ENCODE measurements at places on chromosomes 2 and 18.

- DNase-seq = no peak
These were observed 5.1 kb downstream of the FECH start for GRCh38 chr18:57581301-57581934.

DNA sequence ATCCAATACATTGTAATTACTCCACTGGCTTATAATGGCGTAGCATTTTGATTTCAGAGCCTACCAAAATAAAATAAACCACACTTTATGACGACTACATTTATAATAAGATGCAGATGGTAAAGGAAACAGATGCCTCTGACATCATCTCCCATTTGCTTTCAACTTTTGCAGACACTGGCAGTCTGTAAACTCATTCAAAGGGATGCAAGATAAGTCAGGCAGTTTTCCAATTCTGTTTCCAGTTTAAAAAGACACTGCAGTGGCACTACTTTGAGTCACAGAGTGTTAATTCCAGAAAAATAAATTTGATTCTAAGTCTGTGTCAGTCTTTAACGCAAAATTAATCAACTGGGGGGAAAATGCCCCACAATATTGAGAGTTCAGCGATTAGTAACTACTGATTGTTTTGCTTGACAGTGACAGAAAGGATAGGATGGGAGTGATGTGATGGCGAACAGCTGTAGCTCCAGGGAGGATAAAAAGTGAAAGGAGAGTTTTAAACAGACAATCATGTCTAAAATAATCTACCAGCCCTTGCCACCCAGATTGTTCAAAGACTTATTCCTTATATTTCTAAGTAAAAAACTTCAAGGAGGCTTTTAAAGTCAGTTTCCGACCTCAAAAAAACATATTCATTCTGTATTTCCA lies 6.7 kb downstream of the DSEL start:
- DNase-seq = no peak

- DNase-seq = peak; percentile 77
These were observed 32.6 kb upstream of the SPAG16 start for GRCh38 chr2:213251618-213252017.

DNA sequence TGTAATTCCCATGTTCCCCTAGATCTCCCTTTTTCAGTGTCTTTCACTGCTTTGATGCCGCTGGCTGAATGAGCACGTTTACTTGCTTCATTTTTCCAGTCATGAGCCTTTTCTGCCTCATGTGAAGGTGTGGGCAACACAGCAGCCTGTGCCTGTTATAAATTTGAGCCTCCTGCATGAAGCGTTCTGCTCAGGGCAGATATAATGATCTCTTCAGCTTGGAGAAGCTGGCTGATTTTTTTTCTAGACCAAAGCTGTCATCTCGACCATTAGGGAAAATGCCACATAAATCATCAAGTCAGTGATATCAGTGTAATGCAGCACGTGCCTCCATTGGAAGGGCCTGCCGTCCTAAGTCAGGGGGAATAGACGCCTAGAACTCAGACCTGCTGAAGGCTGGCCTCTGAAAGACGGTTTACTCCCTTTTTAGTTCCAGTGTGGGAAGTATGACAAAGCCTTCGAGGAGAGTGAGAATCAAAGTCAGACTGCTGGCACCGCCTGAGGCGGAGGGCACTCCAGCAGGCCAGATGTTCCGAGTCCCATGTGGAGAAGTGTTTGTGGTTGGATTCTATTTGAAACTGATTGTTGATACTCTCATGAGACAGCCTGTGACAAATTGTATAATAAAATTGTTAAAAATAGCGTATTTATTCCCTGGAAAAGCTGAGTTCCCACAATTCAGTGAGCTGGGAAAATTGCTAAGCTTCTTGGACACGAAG lies 196.5 kb downstream of the MYO1B start:
- no peak for DNase-seq

DNA sequence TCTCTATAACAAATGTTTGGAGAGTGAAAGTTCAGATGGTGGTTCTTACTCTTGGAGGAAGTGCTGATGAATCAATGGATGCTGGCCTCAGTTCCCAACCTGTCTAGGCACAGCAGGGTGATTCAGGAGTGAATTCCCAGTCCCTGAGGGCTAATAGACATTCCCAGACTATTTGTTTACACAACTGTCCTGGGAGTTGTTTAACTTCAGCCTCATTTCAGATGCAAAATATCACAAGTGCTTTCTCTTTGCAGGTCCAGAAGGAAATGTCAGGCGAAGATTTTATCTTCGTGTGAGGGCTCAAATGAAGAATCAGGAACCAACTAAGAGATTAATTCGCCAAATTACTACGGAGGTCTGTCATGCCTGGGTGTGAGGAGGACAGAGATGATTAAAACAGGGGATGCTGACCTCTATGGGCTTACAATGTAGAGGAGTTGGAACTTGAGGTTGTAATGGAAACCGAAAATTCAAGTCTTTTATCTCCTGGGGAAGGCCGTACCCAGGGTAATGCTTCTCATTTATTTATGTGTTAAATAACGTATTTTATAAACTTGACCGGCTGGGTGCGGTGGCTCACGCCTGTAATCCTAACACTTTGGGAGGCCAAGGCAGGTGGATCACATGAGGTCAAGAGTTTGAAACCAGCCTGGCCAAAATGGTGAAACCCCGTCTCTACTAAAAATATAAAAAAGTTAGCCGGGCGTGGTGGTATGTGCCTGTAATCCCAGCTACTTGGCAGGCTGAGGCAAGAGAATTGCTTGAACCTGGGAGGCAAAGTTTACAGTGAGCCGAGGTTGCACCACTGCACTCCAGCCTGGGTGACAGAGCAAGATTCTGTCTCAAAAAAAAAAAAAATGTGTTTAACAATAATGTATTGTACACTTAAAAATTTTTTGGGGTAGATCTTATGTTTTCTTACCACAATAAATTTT lies 38.7 kb upstream of the SLC1A4 start:
- no peak for DNase-seq

DNA sequence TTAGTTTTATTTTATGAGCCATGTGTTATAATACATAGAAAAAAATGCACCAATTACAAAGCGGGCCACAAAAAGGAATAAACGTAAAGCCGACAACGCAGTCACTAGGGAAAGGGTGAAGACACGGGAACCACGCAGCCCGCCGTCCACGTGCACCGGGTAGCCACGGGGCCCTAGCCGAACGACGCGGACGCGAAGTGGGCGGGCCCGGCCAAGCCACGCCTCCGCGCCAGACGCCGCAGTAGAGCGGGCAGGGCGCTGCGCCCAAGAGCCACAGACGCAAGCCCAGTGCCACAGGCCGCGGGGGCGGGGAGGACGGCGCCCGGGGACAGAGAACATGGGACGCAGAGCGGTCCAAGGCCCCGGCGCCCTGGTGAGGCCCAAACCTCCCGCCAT lies at the start of gene DUSP28:
Gene DUSP28 (plus strand): TSS at position 274 of the 396 bp plus-strand sequence. CDS start 328 bp downstream, outside the sequence.
- peak; percentile 88 for DNase-seq

GRCh38 chr2:165456027-165456426 lies 13.5 kb upstream of the CSRNP3 start:
- no peak for DNase-seq

DNA sequence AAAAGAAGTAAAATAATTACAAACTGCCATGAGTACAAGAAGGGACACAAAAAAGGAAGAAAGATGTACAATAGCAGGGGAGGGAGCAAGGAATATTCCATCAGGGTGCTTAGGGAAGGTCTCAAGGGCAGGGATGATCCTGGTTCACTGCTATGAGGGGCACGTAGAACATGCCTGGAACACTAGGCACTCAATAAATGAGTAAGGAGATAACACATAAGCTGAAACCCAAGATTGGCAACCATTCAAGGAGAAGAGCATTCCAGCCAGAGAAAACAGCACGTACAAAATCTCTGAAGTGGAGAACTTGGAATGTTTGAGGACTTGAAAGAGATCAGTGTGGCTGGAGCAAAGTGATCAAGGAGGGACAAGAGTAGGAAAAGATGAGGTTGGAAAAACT lies 103.2 kb downstream of the FAM161A start:
- DNase-seq = no peak

DNA sequence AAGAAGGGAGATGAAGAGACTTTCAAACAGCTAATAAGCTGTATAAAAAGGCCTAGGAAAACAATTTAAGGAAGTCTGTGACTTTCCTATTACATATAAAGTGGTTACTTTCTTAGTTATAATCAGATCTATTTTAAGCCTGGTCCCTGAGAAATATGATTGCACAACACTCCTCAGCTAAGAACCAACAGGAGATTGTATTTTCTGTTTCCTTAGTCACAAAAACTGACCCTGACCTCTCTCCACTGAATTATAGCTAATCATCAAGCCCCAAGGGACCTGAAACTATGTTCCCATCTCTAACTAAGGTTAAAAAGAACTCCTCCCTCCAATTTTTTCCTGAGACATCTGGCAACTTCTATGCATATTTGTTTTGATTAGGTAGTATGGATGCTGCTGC lies 106.9 kb downstream of the ROCK1 start:
- DNase-seq = no peak

DNA sequence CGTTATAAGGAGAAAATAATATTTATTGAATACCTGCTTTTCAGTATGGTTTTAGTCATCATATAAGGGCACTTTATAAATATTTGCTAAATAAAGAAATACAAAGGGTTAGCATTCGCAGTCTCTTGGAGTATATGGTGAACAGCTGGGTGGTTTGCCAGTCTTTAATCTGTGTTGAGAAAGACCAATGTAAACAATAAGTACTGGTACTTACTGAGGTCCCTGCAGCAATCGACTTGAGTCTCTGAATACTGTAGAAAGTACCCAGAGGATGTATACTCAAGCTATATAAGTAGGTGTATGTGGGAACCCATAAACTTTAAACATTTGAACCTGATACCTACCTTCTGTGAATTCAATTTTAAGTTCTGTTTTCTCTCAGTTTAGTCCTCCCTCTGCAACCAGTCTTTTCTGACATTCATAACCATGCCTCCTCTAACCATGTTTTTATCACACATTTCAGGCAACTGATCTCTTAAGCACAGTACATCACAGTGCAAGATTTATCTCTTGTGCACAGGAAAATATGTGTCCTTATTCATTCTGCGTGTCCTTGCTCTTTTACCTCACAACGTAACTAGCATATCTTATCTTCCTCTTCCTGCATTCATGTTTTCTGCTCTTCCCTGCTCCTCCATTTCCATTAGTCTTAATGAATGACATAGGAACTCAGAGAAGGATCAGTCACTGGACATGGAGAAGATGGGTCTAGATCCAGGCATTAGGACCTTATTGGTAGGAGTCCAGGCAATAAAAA lies 21.7 kb downstream of the C18orf63 start:
- no peak for DNase-seq

- DNase-seq = no peak
These were observed 64.5 kb downstream of the ADI1 start for GRCh38 chr2:3454802-3455201.

DNA sequence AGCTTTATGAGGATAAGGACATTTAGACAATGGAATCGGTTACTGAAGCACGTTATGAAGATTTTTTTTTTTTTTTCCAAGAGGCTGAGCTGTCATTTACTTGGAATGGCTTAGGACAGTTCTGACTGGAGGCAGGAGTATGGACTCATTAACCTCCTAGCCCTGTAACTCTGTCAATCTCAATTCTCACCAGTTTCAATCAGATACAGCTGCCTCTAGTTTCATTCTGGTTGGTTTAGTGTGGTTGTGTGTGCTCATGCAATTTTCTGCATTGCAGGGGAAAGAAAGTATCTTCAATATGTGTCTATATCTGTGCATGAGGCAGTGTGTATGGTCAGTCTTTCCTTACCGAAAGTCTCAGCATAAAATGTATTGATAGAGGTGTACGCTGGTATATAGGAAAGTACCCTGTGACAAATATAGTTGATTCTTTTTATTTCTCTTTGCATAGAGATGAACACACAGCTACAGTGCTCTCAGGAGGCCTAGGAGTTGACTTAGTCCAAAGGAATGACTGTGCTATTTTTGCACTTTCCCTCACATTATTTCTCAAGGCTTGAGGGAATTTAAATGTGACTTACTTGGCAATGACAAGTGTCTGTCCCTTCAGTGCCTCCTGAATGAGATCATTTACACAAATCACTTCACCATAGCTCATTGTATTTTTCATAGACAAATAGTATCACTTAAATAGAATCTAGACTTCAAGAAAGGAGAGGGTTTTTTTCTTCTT lies 50.5 kb upstream of the GRB14 start:
- DNase-seq = no peak
